ENCODE measurements at places on chromosomes 2 and 18.

DNA sequence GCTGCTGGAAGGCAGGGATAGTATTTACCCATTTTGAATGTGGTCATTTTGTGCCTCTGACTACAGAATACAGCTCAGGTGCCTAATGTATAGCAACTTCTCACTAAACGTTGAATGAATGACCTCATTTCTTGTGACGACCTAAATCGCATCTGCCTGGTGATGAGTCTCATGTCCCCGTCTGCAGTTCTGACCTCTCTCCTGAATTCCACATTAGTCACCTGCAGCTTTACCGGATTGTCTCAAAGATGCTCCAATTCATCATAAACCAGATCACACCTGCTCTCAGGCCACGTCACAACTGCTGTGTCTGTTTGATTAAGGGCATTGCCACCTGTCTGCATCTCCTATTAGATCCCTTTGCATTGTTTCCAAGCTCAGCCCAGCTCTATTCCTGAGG is 133.6 kb upstream of the MYT1L start:
- no peak for DNase-seq

DNA sequence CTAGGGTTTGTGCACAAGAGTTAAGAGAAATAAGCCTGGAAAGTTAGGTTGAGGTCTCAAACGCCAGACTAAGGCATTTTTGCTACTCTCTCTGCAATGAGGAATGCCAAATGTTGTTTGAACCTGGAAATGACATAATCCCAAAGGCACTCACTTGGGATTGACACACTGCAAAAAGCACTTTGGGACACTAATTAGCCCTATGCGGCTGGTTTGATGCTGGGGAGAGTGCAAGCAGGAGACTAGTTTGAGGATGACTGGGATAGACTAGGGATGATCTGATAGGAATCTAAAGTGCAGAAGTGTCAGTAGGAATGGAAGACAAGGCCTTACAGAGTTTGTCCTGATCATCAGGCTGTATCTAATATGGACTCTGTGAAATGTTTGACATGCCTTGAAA is 469.0 kb downstream of the SLC4A3 start:
- no peak for DNase-seq

- no peak for DNase-seq
These were observed 79.1 kb downstream of the LRRTM4 start for GRCh38 chr2:77443076-77443475.

- DNase-seq, result no peak
These were observed 32.5 kb downstream of the CDC42EP3 start for GRCh38 chr2:37638973-37639372.

GRCh38 chr2:147086715-147087114 is 758.1 kb upstream of the ACVR2A start:
- no peak for DNase-seq

- DNase-seq, result no peak
These were observed 221.9 kb downstream of the NDUFA10 start for GRCh38 chr2:239803102-239803765.

DNA sequence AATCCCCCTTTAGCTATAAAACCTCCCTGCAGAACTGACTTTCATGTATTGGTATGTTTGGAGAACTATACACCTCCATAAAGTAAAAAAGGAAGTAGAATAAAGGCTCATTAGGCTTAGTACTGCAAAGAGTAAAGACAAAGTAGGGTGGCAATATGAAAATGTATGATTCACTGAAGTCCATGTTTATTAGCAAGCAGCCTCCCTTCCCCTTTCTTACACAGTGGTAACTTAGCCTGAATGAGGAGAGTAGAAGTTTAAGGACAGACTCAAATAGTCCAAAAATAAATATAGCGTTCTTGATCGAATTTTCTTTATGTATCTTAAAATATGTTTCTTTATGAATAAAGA is 1.5 kb downstream of the ZNF804A start:
- no peak for DNase-seq

- no peak for DNase-seq
These were observed 218.2 kb downstream of the AGPS start for GRCh38 chr2:177610813-177611212.

DNA sequence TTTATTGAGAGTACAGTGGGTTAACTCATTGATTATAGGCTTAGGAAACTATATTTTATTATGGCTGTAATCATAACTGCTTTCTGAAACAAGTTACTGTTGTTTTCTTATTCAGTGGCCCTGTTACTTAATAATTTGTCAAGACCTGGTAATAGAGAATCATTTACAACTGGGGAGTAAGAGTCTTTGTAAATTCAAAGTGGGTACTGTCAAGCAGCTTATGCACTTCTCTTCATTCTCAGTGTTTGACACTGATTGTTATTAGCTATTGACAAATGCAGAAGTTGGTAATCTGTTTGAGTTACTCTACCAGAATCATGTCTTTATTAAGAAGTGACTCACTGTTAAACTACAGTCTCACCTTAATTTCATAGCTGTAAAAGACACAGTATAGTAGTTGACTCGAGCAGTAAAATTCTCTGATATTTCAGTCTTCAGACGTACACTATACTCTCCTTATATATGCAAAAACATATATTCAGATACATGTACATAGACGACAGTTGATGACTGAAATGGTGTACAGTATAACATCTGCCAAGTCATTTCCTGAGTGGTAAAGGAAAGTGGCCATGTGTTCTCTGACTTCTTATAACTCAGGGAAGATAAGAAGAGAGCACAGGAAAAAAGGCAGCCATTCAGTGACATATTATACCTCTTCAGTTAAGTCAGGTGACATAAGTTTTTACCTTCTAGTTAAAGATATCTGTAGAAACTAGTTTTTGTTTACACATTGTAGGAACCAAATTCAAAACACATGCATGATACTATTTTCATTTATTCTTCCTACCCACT is 36.0 kb upstream of the TTC27 start:
- DNase-seq, result no peak

DNA sequence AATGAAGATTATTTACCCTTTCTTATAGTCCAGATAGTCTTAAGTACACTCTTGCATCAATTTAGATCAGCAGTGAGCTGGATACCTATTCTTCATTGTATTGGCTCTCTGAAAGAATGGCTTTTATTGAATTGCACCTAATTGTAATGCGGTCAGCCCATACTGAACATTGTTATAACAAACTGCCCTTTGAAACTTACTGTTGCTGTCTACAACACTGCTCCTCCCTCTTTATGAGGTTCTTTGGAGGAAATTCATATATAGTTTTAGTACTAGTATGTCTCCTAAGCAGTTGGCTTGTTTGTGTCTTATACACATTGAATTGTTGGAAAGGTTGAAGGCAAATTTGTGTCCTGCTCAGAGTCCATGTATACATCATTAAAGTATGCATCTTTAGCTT is 66.5 kb upstream of the UGP2 start:
- DNase-seq, result no peak

- no peak for DNase-seq
These were observed 24.2 kb upstream of the UGT1A8 start for GRCh38 chr2:233593201-233593600.

DNA sequence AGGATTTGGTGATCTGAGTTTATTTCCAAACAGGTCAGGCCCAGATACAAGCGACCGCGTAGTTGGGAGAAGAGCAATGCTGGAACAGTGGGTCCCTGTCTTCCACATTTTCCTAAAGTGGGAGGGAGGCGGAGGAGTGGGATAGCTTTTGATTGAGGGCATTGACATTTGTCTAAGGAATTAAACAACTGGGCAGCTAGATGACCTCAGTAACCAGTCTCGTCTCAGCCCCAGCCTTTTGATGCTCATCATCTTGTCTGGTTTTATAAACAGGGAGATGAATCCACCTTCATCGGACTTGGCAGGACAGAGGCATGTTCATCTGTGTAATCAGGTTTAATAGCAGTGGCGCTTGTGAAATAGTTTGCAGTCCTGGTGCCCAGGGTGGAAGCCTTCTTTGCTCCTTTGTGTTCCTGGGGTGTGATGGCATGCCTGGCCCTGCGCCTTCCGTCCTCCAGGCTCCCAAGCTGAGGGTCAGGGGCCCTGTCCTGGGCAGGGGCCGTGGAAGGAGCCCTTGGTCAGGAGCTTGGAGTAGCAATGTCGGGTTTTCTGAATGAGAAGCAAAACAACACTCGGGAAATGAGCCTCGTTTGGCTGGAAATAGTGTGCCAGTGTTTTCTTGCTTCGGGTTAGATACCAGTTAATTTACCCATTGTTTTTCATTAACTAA is 193.8 kb downstream of the FAM210A start:
- no peak for DNase-seq

Data from left cardiac atrium (tissue), 4 donors.